ENCODE measurements at places on chromosomes 4 and X. TPM values are rescaled to one million over a fixed set of nuclear protein-coding genes. Genes with fewer than 3 reads are reported as not detected.

GRCh38 chrX:111375747-111376146 is 36.2 kb downstream of the DCX start:
- DNase-seq: no peak

- no peak for DNase-seq
Observed at GRCh38 chr4:104930298-104930697, 216.4 kb upstream of the TET2 start.

- no peak for DNase-seq
Observed at GRCh38 chr4:57077550-57078343, 32.4 kb downstream of the IGFBP7 start.

DNA sequence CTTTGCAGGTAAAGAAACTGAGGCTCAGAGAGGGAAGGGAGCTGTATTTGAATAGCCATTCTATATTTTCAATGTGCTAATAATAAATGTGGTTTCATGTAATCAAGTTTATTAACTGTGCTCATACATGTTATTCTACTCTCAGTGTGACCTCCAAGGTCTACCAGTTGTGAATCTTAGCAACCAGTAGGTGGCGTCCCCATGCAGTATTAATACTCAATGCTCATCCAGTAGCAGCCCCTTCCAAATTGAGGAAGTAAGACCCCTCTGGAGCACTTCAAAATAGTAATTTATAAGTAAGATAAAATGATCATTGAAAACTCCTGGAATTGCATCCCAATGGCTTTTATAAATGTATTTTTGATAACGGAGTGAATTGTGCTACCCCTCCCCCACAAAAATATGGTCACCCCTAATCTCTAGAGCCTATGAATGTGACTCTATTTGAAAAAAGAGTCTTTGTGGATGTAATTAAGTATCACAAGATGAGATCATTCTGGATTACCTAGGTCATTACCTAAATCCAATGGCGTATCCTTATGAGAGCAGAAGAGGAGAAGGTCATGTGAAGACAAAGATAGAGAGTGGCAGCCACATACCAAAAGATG is 20.4 kb upstream of the SEPSECS start:
- no peak for DNase-seq

GRCh38 chr4:45036677-45037076 is 310.3 kb upstream of the GNPDA2 start:
- DNase-seq: no peak

GRCh38 chr4:90715242-90715641 is 588.0 kb downstream of the CCSER1 start:
- DNase-seq: no peak

GRCh38 chrX:102975016-102975415 is 37.9 kb downstream of the RAB40AL start:
- DNase-seq: no peak

GRCh38 chr4:159326480-159326879 is 223.6 kb downstream of the RAPGEF2 start:
- no peak for DNase-seq

DNA sequence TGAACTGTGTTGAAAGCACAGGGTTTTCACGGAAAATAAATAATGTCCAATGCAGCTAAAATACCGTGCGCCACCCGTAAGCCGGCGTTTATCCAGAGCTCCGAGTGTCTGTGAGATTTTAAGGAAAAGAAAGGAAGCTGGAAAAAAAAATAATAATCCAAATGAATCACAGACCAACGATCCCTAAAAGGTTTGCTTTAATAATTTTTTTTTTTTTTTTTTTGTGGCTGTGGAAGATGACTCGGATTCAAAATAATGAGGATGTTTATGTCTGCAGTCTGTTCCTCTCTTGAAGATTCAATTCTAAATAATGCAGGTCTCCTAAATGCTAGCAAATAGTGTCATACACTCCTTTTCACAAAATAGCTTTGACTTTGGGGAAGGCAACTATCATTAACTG is 84.6 kb upstream of the PPP2R3B start:
- no peak for DNase-seq

Gene SLBP
- total RNA-seq: 49.1 TPM

Gene CT45A5
- not detected for total RNA-seq
